Frontal cortex (tissue), 4 donors: ENCODE measurements at places on chromosomes 3 and 15.

- peak; percentile 43 for DNase-seq
These were observed at the start of gene IL17RC for GRCh38 chr3:9916734-9917680. Gene IL17RC, plus strand, starts transcription at chr3:9917098. Its CDS starts 218 bp downstream, at chr3:9917316.

GRCh38 chr15:88835646-88836045 is 32.4 kb downstream of the ACAN start:
- DNase-seq: no peak

GRCh38 chr3:118245312-118245711 is 789.3 kb downstream of the IGSF11 start:
- DNase-seq: no peak

DNA sequence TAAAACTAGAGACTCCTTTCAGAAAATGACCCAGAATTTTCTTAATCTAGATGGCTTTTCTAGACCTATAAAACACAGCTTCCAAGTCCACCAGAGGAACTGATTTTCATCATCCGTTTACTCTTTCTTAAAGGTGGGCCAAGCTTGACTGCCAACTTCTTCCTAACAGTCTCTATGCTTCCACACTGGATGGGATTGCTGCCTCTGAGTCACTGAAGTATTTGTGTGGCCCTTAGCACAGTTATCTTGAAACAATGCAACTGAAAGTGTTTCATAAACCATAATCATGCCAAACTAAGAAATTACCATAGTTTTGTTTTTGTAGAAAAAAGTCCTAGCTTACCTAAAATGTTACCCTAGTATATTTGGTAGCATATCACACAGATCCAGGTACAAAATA is 985.7 kb downstream of the TUSC7 start:
- no peak for DNase-seq

DNA sequence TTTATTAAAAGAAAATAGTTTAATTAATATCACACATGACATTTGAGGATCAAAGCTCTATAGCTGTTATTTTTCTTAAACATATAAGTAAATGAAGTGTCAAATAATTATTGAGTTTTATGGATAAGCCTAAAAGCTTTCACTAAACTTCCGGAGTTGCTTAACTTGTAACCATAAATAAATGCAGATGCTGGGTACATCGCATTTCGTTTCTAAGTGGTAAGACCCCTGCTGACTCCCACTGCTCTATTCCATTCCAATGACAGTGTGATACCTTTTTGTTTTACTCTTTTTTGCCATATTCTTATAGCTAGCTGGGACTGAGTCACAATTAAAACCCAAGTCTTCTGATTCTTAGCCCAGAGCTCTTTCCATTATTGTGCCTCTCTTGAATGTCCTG is 411.1 kb downstream of the SOX2 start:
- DNase-seq: no peak

DNA sequence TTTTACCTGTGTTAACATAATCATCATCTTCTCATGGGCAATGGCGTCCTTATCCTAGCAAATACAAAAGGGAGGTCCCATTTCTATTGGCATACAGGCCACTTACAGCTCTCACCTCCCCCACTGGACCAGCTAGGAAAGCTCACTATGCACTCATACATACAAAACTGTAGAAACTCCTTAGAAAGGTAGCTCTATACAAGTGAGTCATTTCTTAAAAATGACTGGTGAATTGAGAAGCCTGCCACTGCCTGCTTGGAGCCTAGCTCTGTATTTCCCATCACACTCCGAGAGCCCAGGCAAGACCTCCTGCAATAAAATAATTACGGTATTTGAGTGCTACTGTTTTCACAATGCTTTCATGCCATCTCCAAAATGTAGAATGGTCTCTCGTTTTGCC is 321.8 kb downstream of the ULK4 start:
- DNase-seq: no peak

GRCh38 chr3:85360742-85361387 is 402.1 kb downstream of the CADM2 start:
- DNase-seq: peak; percentile 1

DNA sequence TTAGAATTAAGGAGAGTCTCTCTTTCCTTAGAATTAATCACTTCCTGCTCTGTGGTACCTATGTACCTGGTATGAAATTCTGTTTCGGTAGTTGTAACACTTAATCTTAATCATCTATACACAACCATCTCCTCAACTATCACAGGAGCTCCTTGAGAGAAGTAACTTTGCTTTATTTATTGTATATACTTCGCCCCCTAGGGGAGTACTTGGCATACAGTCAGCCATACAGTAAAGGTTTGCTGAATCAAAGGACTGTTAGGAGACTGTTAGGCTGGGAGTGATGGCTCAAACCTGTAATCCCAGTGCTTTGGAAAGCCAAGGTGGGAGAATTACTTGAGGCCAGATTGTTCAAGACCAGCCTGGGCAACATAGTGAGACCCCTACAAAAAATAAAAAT is 44.7 kb downstream of the RORA start:
- DNase-seq: no peak

DNA sequence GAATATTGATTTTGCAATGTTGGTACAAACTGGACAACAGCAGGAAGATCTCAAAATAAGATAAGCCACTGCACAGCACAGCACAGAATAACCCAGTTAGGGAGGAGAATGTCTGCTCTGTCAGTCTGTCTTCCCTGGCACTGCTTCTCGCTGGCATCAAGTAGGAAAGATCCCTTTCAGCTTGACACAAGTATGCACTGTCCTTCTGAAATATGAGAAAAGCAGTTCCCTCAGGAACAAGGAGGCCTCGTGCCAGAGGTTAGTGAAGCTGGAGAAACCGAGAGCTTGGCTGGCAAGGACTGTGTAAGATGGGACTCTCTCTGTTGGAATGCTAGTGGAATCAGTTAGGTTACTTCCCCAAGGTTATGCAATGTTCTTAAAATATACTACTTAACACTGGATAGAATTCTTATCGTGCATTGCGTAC is 59.1 kb downstream of the FMN1 start:
- DNase-seq: no peak

DNA sequence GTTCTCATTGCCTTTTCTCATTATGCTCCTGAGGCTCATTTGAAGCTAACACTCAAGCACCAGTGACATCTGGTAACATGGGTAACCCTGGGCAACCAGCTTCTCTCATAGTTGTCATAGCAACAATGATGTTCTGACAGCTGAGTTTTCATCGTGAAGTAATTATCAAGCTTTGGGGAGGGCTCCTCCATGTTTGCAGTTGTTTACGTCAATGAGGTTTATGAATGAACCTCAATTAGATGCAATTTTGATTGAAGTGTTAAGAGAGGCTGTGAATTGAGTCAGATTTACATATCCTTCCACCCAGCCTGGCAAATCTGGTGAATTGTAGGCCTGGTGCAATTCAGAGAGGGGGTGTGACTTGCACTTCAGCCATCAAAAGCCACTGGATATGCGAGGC is 119.3 kb upstream of the CHD2 start:
- no peak for DNase-seq

GRCh38 chr3:53804697-53805462 is 41.3 kb downstream of the CHDH start:
- DNase-seq: no peak

- no peak for DNase-seq
These were observed 20.1 kb upstream of the MCF2L2 start for GRCh38 chr3:183448369-183449128.

DNA sequence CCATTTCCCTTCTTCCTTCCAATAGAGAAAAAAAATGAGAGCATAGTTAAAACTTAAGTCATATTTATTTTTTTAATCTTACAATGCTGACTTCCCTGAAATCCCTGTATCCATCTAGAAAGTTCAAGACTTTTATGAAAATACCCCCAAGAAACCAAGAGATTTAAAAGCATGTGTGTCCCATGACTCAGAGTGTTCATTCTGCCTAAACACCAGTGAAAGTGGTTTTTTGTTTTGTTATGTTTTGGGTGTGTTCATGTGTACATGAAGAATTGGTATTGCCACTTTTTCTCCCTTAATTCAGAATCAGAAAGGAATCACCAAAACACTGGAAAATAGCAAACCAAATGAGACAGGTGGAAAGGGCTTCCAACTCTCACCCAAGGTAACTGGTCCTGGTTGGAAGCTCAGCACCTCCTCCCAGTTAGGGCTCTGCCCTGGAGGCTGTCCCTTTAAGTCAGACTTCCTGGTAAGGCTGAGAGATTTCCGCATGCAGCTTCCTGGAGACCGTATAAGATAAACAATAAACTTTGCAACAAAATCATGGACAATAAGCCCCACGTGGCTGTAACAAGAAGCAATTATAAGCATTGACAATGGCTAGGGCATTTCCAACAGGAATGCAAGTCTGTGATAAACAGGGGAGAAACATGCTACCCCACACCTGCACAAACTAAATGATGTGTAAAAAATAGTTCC is 121.9 kb upstream of the ARHGEF3 start:
- DNase-seq: no peak

- no peak for DNase-seq
These were observed 52.6 kb downstream of the MBNL1 start for GRCh38 chr3:152321200-152321954.

DNA sequence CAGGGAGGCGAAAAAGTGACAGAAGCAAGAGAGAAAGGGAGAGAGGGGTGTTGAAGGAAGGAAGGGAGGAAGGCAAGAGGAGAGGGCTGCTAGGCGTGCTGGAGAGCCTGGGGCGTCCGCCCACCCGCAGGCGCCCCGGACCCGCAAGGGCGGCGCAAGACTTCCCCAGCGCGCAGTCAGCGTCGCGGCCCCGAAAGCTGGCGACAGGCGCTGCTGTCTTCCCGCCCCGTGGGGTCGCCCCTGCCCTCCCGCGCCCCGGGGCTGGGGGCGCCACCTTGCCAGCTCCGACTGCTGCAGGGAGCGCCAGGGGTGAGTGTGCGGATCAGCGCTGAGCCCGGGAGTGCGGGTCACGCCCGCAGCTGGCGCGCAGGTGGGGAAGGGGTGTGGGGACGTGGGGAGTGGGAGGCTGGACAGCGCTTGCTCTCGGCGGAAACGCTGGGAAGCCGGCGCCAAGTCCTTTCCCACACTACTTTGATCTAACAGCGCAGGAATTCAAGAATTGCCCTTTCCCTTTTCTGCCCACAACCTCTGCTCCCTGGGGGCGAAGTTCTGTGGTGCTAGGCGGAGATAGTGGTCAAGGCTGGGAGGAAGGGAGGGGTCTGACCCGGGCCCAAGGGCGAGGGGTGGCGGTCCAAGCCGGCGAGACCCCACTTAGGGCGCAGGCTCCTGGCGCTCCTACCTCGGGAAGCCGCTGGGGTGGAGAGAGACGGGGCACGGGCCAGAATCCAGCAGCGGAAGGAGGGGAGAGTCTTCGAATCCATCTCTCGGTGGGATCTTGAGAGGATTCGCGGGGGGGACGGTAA is 266.1 kb downstream of the CGGBP1 start:
- no peak for DNase-seq

DNA sequence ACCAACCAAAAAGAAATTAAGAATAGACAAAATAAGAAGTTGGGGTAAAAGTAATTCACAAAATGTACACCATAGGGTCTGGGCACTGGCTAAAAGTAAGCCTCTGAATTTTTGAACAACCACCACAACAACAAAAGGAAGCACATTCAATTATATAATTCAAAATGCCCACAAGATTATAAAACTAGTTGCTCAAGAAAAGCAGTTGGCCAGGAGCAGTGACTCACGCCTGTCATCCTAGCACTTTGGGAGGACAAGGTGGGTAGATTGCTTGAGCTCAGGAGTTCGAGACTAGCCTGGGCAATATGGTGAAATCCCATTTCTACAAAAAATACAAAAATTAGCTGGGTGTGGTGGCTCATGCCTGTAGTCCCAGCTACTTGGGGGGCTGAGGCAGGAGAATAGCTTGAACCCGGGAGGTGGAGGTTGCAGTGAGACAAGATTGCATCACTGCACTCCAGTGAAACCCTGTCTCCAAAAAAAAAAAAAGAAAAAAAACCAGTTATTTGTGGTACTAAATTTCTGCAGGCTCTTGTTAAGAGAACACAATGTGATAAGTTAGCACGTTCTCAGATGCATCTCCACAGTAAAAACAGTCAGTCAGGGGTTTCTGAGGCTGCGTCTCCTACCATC is 6.6 kb upstream of the ATP11B start:
- no peak for DNase-seq

GRCh38 chr3:12443781-12444522 is 40.3 kb upstream of the TSEN2 start:
- no peak for DNase-seq

- DNase-seq: no peak
These were observed 64.2 kb downstream of the ISG20 start for GRCh38 chr15:88702983-88703382.

GRCh38 chr3:151315846-151316245 is 774 bp downstream of the GPR87 start:
- DNase-seq: no peak

GRCh38 chr3:129809297-129809696 is 84.2 kb downstream of the TMCC1 start:
- DNase-seq: no peak

GRCh38 chr3:132904-133303 is 63.7 kb upstream of the CHL1 start:
- no peak for DNase-seq

GRCh38 chr3:194208709-194209108 is 72.8 kb downstream of the HES1 start:
- DNase-seq: no peak

DNA sequence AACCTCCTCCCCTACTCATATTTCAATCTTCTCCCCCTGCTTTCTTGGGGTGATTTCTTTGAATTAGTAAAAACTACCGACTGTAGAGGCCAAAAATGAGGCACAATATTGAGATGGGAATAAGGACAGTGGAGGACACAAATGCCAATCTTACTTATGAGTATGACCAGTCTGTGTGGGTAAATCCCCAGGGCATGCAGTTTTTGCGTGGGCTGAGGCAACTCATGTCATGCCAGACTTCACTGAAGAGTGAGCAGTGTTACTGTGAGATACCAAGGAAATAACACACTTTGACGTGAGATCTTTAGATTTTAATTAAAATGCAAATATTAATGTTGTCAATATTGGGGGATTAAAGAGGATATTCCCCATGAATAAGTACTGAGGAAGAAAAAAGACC is 254.3 kb upstream of the ICE2 start:
- no peak for DNase-seq

DNA sequence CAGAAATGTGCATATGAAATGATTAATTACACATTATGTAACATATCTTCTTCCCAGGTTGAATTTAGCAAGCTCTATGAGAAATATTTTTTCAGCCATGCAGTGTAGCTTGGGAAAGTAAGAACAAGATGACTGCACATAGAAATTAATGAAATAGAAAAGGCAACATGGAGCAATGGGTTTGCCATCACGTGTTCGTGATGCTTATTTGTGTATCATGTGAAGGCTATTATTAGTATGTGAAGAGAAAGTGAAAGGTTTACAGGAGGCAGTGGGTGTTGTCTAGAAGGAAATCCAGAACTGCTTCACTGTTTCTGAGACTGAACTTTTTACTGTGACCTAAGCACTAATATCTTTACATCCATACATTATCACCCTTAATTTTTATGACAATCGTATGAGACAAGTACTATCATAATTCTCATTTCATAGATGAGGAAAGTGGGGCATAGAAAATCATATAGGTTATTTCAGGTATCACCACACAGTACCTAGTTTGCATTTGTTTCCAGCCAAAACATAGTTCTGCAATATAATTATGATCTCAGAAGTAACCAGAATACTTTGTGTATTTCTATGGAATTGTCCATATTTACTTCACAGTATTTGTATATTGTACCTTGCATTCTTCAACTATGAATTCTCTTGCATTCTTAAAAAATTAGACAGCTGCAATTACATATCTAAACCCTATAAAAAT is 14.9 kb downstream of the SERPINI1 start:
- DNase-seq: no peak

- DNase-seq: no peak
These were observed 187.7 kb downstream of the SATB1 start for GRCh38 chr3:18237251-18238005.
